ENCODE measurements at places on chromosomes 5 and 9.

DNA sequence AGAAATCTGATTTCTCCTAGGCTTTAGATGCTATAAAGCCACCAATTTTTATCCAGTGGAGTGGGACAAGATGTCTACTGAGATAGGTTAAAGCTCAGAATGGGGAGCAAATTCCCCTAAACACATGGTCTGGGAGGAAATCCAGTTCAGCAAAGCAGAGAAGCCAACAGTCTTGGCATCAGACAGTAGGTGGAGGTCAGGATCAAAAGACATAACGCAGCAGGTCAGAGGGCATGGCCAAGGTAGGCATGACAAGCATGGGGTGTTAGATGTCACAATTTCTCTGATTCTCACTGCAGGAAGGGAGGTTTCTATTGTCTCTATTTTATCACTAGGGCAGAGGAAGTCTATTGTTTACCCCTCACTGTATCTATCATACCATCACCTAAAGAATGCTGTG is 288.2 kb downstream of the ACTL7B start:
- DNase-seq = no peak

GRCh38 chr9:121736934-121737462 is 85.6 kb downstream of the DAB2IP start:
- DNase-seq = no peak

GRCh38 chr5:91499943-91500531 is 116.9 kb upstream of the ARRDC3 start:
- DNase-seq = no peak

- no peak for DNase-seq
These were observed 55.9 kb downstream of the NSUN2 start for GRCh38 chr5:6576861-6577501.

DNA sequence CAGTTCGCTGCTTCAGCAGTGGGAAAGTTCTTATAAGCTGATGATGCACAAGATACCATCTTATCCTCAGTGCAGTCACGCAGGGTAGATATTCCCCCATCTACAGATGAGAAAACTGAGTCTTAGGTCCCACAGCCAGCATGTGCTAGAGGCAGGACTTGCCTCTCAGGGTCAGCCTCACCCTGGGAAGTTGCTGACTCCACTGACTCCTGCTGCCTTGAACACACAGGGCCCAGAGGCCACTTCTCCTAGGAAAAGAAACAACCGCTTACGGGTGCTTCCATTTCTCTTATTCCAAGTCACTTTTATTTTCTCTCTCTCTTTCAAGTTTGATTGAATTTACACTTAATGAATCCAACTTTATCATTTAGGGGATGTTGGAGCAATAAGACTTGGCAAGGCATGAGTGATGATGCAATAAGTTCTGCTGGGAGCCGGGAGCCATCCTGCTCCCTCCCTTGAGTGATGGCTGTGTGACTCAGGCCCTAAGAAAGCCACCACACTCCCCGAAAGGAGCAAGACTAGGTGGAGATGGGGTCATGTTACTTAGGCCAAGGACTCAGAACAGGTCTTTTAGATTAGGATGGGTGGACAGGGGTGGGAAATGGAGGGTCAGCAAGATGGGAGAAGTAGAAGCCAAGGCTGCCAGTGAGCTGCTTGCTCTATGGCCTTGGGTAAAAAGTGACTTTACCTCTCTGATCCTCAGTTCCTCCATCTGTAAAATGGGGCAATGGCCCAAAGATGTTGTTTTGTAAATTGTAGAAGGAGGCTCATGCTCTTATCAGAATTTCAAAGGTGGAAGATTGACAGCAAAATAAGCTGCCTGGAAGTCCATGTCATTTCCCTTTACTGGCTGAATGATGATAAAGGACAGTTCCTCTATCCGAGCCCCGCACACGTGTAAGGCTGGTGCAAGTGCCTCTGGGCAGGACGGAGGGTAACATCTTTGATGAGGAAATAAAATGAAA is 67.4 kb upstream of the ZNF618 start:
- no peak for DNase-seq

DNA sequence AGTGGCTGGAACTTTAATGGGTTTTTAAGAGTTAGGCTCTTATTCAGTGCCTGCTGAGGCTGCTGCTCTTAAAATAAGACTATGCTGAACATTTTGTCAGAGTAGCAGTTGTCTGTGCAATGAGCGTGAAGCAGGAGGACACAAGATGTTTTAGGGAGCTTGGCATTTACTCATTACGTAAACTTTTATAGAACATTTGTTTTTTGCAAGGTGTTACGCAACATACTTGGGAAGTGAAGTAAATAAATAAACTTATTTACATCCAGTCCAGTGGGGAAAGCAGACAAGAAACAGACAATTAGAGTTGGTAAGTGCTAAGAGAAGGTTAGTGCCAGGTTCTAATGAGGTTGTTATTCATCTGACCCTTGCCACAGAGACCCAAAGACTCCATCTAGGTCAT is 226.0 kb downstream of the HINT1 start:
- no peak for DNase-seq

GRCh38 chr9:130543368-130543767 is 36.0 kb upstream of the FUBP3 start:
- DNase-seq = no peak

- DNase-seq = no peak
These were observed 274.7 kb downstream of the ELAVL2 start for GRCh38 chr9:23551311-23551721.

GRCh38 chr9:83387401-83388185 is 150.6 kb downstream of the FRMD3 start:
- DNase-seq = no peak

GRCh38 chr9:14389146-14389545 is 75.2 kb upstream of the NFIB start:
- no peak for DNase-seq

DNA sequence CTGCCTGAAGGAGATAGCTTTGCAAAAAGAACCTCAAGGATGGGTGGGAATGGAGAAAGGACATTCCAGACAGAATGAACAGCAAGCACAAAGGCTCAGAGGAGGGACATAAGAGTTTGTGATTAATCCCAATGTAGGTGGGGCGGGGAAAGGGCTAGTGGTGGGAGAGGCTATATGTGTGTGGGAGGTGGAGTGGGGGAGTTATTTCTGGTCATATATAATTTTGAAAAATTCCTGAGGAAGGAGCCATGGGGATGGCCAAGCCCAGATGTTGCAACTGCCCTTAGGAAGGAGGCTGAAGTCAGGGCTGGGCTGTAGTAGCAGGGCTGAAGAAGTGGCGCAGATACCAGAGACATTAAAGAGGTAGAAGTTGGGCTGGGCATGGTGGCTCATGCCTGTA is 13.4 kb upstream of the CCL27 start:
- no peak for DNase-seq

DNA sequence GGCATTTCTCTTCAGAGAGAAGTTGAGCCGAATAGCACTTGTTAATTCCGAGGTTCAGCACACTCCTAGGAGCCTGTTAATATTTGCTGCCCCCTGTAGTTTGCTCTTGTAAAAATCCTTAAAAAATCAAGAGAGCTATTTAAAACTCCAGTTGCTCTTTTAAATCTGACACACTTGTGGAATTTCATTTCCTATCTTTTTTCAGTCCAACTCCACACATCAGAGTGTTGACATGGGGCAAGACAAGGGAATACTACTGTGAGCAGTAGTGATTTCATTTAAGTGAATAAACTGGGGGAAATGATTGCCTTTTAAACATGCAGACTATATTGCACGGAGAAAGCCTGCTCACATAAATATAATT is 1096.3 kb upstream of the DMAC1 start:
- no peak for DNase-seq

DNA sequence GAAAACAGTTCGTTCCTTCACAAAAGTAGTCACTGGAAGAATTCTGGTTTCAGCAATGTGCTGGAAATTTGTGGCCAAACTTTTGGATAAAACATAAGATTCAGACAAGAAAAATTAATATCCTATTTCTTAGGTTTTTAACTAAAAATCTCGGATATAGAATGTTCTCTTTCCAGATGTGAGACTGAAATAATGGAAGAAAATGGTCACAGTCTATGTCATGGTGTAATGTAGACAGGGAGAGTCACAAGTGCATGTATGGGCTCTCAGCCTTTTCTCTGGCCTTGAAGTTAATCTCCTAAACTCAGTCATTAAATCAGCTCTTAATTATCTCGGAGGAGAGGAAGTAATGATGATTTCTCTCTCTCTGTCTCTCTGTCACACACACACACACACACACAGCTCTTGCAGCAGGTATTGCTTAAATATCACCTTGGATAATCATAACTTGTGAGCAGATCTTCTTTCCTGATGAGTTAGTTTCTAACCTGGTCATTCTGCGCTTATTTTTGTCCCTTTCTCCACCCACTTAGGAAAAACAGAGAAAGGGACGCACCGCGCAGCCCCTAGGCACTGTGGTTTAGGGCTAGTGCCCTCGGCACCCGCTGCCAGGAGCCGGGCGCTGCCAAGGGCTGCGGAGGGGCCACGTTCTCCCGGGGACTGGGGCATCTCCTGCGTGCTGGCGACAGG is 672 bp upstream of the ITGA2 start:
- DNase-seq = no peak

GRCh38 chr9:136552117-136552703 is 6.4 kb upstream of the NOTCH1 start:
- DNase-seq = no peak

GRCh38 chr9:14618836-14619420 is 74.3 kb downstream of the ZDHHC21 start:
- DNase-seq = no peak

DNA sequence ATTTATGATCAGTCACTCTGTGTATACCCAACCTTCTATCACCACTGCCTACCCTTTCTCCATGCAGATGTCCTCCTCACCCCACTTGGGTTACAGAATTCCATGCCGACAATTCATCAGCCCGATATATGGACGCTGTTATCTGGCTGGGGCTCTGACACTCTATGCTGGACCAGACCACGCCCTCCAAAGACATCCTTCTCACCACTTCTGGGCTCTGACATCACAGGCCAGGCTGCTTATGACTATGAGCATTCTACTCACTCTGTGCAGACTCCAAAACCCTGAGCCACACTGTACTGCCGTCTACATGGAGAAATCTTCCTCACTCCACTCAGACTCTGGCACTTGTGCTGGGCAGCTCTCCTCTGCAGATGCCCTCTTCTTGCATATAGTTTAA is 7.6 kb upstream of the AK3 start:
- DNase-seq = no peak

DNA sequence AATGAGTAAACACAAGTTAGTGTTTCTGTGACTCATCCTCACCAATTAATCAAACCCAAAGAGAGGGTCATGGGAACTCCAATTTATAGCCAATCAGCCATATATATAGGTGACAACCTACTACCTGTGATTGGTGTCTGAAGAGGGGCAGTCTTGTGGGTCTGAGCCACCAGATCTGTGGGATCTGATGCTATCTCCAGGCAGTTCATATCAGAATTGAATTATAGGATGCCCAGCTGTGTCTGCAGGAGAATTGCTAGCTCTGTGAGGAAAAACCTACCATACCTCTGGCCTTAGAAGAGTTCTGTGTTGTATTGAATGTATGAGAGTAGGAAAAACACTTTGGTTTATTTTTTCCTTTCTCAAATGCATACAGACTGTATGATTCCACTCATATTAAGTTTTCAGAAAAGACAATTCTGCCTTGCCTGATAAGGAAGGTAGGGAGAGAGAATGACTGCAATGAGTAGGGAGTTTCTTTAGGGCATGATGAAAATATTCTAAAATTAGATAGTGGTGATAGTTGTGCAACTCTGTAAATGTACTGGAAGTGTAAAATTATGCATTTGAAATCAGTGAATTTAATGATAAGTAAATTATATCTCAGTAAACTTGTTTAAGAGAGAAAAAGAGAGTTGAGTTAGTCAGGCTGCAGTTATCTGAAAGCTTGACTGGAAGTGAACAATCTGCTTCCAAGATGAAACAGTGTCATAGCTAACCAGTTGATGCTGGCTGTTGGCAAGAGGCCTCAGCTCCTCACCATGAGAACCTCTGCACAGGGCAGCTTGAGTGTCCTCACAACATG is 274.9 kb downstream of the AUH start:
- DNase-seq = no peak

All from cortex of kidney (tissue), 1 donor.